ENCODE measurements at places on chromosomes 13 and 19. TPM values are rescaled to one million over a fixed set of nuclear protein-coding genes. Genes with fewer than 3 reads are reported as not detected.
A peak's percentile ranks its signal among the peaks of the same experiment; 100 is the strongest.

TUBA3C gene
- not detected for total RNA-seq

BEST2 gene
- not detected for total RNA-seq

TSHZ3 gene
- 22.4 TPM for total RNA-seq

ERICH6B gene
- total RNA-seq: not detected

ZNF493 gene
- total RNA-seq: 36.3 TPM

DNA sequence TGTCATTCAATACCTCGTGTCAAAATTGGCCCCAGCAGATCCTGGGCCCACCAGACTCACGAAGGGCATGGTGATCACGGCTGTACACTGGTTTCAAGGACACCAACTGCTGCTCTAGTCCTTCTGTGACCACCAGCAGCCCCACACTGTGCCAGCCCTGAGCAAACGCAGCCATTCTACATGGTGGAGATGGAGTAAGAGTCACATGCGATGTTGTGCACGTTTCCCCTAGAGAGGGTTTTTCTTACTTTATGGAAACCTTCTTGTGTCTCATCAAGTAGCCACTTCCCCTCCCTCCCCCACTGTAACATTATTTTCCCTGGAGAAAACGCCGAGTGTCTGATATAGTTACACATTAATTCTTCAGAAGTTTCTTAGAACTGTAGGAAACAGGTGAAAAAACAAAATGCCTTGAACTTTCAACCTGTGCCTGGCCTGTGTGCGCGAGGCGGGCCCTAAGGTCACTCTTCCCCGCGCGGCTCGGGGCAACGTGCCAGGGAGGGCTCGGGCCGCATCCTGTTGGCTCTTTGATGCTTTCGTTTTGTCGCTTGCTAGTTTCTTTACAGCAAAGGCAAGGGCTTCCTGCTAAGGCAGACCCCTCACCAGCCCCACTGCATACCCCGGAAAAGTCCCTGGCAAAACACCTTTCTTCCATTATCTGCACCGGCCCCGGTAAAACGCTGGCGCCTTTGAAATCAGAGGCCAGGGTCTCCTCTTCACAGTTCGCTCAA lies 44.6 kb downstream of the GGACT start:
- no peak overlapping the region for H3K27ac ChIP-seq
- no peak overlapping the region for H3K4me3 ChIP-seq

DNA sequence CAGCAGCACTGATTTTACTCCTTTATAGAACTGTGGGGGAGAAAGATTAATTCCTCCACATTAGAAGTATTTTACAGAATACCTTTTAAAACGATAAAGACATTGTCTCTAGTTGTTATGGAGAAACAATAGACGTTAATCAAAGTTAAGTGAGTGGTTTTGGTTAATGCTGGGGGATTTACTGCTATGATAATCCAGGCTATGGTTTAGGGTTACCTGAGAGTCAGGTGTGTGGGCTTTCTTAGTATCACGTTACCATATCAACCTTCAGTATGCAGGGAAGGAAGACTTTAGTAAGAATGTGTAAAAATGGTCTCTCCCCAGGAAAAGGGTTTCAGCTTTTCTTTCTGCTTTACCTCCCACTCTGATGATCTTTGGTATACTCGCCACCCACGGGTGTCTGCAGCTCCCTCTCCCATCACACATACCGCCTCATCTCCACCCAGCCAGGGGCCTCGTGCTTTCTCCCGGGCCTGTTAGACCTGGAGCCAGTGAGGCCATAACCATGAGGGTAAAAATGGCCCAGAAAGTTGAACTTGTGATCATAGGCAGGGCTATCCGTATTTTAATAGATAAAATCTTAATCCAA lies 45.6 kb upstream of the WDFY2 start:
- no peaks in the 10 kb centered on the region for H3K4me1 ChIP-seq
- DNase-seq: no peak
- H3K36me3 ChIP-seq: no peaks in the 10 kb centered on the region
- no peaks in the 10 kb centered on the region for H3K27me3 ChIP-seq

- H3K4me3 ChIP-seq: no peak overlapping the region
- H3K36me3 ChIP-seq: no peaks in the 10 kb centered on the region
- H3K27me3 ChIP-seq: no peaks in the 10 kb centered on the region
Observed at GRCh38 chr13:24035411-24035810, 125.1 kb upstream of the SPATA13 start.

DNA sequence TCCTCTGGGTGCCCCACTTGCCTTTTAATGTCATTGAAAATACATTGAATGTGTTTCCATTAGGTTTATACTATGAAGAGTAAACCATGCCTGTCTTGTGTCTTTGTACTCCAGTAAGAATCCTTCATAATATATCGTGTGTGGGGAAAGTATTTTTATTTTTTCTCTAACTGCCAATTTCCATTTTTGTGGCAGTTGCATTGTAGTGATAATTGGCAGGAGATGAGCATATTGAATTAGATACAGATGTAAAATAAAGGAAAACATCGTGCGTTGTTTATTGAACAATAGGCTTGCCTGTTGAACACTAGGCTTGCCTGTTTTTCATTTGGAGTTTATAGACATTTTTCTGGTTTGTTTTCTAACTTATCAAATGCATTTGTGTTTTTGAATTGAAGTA lies 218.8 kb downstream of the NBEA start:
- no peaks in the 10 kb centered on the region for H3K27me3 ChIP-seq
- no peaks in the 10 kb centered on the region for H3K36me3 ChIP-seq
- no peaks in the 10 kb centered on the region for H3K4me1 ChIP-seq
- no peak overlapping the region for H3K4me3 ChIP-seq
- no peak for DNase-seq
- H3K27ac ChIP-seq: peak overlapping the region; percentile 6

- H3K36me3 ChIP-seq: peaks cover 11% of the 10 kb centered on the region
- H3K27me3 ChIP-seq: no peaks in the 10 kb centered on the region
- H3K27ac ChIP-seq: peak overlapping the region; percentile 96
- H3K4me3 ChIP-seq: peak overlapping the region; percentile 60
- peaks cover 18% of the 10 kb centered on the region for H3K4me1 ChIP-seq
Observed at GRCh38 chr19:1566392-1567115, 1.6 kb downstream of the MEX3D start.

DNA sequence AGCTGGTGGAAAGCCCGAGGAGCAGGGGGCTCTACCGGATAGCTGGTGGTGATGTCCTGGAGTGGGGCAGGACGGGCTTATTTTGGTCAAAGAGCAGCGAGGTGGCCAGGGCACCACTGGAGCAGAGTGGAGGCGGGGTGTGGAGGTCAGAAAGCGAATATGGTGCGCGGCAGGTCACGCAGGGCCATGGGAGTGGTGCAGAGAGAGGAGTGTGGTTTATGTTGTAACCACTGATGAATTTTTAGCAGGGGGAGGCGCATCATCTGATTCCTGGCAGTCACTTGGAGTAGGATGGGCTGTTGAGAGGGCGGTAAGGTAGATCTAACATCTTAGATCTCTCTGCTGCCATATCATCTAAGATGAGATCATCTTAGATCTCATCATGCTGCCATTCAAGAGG lies 1.4 kb upstream of the ZNF414 start:
- peaks cover 27% of the 10 kb centered on the region for H3K4me1 ChIP-seq
- H3K27ac ChIP-seq: no peak overlapping the region
- no peak for DNase-seq
- H3K27me3 ChIP-seq: no peaks in the 10 kb centered on the region
- H3K36me3 ChIP-seq: peaks cover 13% of the 10 kb centered on the region

DNA sequence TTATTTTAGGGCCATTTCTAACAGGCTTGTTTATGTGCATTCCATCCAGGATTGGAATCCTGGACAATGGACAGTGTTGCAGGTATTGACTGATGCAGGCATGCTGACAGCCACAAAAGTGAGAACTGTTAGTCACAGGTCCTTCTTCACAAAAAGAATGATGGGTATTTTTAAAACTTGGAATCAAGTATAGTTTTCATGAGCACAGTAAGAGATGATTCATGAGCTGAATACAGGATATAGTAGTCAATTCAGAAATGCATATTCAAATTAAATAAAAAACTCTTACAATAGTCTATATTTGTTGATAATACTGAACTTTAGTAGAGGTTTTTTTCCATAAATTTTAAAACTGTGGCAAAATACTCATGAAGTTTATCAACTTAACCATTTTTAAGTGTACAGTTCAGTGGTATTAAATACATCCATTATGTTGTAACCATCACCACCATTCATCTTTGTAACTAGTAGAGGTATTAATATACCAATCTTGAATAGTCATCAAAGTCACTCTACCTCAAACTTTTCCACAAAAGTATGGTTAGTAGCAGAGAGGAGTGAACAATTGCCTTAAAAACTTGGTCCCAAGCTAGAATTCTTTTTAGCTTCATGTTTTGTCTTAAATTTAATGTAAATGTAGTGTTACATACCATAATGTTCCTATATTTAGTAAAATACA lies 79.5 kb downstream of the KCNRG start:
- H3K4me3 ChIP-seq: no peak overlapping the region
- H3K27me3 ChIP-seq: no peaks in the 10 kb centered on the region
- DNase-seq: no peak
- no peak overlapping the region for H3K27ac ChIP-seq

- H3K36me3 ChIP-seq: no peaks in the 10 kb centered on the region
- no peak overlapping the region for H3K4me3 ChIP-seq
- H3K27ac ChIP-seq: no peak overlapping the region
- no peaks in the 10 kb centered on the region for H3K27me3 ChIP-seq
- no peaks in the 10 kb centered on the region for H3K4me1 ChIP-seq
Observed at GRCh38 chr13:25874064-25874737, 177.6 kb downstream of the SHISA2 start.

DNA sequence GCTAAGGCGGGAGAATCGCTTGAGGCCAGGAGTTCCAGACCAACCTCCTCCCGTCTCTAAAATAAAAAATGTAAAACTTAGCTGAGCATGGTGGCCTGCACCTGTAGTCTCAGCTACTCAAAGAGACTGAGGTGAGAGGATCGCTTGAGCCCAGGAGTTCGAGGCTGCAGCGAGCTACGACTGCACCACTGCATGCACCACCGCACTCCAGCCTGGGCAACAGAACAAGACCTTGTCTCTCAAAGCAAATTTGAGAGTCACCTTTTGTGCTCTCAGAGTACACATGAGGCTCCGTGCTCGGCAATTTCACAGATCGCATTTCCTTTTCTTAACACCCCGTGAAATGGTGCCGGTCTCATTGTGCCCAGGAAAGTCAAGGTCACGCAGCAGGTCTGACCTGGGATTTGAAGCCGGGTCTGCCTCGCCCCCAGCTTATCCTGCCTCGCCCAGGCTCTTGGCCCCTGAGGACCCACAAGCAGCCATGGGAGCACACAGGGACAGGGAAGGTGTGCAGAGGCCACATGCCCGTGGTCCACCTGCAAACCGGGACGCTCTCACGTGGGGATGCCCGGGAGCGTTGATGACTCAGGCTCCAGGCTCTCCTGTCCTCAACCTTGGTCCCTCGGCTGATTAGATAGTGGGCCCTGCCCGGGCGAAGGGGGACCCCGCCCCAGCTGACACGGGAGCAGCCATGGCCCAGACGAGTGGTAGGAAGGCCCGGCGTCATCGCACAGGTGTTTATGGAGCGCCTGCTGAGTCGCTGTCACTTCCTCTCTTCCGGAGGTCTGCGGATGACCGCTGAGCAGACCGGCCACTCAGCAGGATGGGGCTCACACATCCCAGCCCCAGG lies 1.1 kb upstream of the SMIM24 start:
- no peak overlapping the region for H3K4me3 ChIP-seq
- no peaks in the 10 kb centered on the region for H3K36me3 ChIP-seq
- DNase-seq: no peak
- no peaks in the 10 kb centered on the region for H3K4me1 ChIP-seq
- no peak overlapping the region for H3K27ac ChIP-seq
